ENCODE measurements at places on chromosomes 2 and 18.

GRCh38 chr18:78892721-78893120, 86.9 kb upstream of the SALL3 start:
- DNase-seq, result no peak

- no peak for DNase-seq
Measured at GRCh38 chr2:206502729-206503128, 59.4 kb downstream of the ADAM23 start.

DNA sequence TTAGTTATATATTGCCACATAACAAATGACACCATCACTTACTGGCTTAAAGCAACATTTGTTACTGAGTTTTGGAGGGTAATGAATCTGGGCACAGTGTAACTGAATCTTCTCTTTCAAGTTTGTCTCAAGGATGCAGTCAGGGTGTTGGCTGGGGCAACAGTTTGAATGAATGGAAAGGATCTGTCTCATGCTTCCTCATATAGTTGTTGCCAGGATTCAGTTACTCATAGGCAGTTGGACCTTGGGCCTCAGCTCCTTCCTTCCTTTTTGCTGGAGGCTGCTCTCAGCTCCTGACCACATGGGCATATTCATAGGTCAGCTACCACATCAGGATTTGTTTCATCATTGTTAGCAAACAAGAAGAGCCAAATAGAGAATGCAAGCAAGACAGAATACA, 466.1 kb upstream of the MC4R start:
- no peak for DNase-seq

DNA sequence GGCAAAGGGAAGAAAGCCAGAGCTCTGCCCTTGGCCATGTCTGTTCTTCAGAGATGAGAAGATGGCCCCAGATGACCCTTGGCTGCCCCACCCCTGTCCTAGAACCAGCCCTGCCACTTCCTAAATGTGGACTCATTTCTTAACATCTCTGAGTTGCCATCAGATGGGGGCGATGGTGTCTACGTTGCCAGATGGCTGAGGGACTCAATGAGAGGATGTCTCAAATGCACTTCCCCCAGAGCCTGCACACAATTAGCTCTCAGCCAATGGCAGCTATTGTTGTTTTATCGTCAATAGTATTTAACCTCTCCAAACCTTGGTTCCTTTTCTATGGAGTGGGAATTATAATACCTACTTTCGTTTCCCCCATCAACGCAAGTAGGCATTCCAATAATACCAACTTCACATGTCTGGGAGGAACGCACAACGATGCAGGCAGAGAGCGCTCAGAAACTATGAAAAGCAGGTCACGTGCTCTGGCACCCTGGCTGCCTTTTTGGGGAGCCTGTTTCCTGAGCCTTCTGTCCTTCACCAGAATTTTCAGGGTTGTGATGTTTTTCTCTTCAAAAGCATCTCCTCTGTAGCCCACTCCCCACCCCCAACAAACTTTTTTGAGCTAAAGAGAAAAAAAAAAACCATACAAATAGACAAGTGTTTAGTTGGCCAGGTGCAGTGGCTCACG, 100.3 kb downstream of the MCFD2 start:
- DNase-seq, result no peak

- DNase-seq, result no peak
Measured at GRCh38 chr2:179424571-179424970, 159.9 kb upstream of the SESTD1 start.

GRCh38 chr2:71602115-71602495, 148.7 kb downstream of the DYSF start:
- no peak for DNase-seq

All from stimulated activated CD8-positive, alpha-beta memory T cell treated with anti-CD3 and anti-CD28 coated beads, Interleukin-7, amount 100 ng/mL, for 24 hours (primary cell).